ENCODE measurements at places on chromosomes 2 and 18. TPM values are rescaled to one million over a fixed set of nuclear protein-coding genes. Genes with fewer than 3 reads are reported as not detected.

SUPT7L gene
- 27.2 TPM for total RNA-seq

- no peaks in the 10 kb centered on the region for H3K36me3 ChIP-seq
- no peak overlapping the region for H3K4me3 ChIP-seq
- no peaks in the 10 kb centered on the region for H3K4me1 ChIP-seq
- peaks cover 63% of the 10 kb centered on the region for H3K27me3 ChIP-seq
- no peak for DNase-seq
Observed at GRCh38 chr18:10289251-10289650, 165.2 kb upstream of the APCDD1 start.

DNA sequence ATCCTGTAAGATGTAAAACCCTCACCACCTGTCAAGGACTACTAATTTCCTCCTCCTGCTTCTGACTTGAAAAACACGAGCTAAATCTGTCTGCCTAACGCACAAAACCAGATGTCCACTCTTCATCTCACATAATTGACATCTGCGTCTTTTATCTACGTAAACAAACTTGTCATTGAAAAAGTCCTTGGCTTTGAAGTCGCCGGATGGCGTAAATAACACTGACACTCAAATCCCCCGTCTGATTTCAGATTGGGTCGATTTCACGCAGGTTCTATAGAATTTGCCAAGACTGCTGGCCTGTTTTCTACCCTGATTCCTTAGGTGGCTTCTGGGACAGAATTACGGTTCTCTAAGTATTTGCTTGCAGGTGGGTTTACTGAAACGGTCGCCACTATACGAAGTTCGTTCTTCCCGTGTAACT is 539 bp upstream of the MOB4 start:
- H3K27me3 ChIP-seq: no peaks in the 10 kb centered on the region
- DNase-seq: no peak
- H3K27ac ChIP-seq: peak overlapping the region; percentile 48
- H3K4me3 ChIP-seq: peak overlapping the region; percentile 89
- peaks cover 17% of the 10 kb centered on the region for H3K4me1 ChIP-seq

PHOSPHO2 gene
- 5.9 TPM for total RNA-seq

RAB11FIP5 gene
- 36.9 TPM for total RNA-seq

- no peaks in the 10 kb centered on the region for H3K27me3 ChIP-seq
- peaks cover 3% of the 10 kb centered on the region for H3K4me1 ChIP-seq
- DNase-seq: no peak
- H3K36me3 ChIP-seq: no peaks in the 10 kb centered on the region
- no peak overlapping the region for H3K27ac ChIP-seq
Observed at GRCh38 chr2:65489269-65489668, 56.9 kb upstream of the SPRED2 start.

- H3K27me3 ChIP-seq: no peaks in the 10 kb centered on the region
- no peak overlapping the region for H3K27ac ChIP-seq
- no peaks in the 10 kb centered on the region for H3K4me1 ChIP-seq
Observed at GRCh38 chr18:47389210-47389609, 137.8 kb upstream of the SKOR2 start.

GRCh38 chr2:238240757-238241711 is 1.2 kb upstream of the HES6 start:
- no peaks in the 10 kb centered on the region for H3K27me3 ChIP-seq
- peak; percentile 70 for DNase-seq
- peak overlapping the region; percentile 47 for H3K4me3 ChIP-seq
- H3K4me1 ChIP-seq: peaks cover 4% of the 10 kb centered on the region
- no peak overlapping the region for H3K27ac ChIP-seq

DNA sequence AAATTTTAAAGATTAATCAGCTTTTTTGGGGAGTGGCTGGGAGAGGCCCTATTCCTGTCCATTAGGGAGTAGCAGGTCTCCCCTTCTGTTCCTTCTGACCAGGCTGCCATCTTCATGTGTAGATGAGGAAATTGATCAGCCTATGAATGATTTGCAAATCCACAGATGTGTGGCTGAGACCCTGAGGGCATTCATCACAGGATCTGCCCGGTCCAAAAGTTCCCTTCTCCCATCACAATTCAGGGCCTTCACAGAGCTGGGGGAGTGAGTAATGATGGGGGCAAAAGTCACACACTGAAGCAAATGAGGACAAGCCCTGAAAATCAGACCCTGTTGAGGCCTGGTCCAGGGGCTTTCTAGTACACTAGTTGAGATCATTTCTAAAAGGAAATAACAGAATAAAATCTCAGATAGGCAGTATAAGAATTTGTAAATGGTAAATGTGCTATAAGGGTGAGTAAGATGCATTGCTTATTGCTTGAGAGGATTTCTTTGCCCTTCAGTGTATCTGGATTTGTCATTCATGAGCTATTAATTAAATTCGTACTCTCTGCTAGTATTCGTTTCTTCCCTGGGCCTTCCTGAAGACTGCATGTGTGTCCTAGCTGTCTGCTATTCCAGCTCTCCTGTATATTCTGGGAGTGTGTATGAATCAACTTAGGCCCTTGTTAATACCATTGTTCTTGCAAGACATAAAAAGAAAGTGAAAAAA is 53.2 kb downstream of the SETBP1 start:
- H3K27ac ChIP-seq: peak overlapping the region; percentile 43
- no peaks in the 10 kb centered on the region for H3K36me3 ChIP-seq
- no peak overlapping the region for H3K4me3 ChIP-seq
- no peak for DNase-seq
- no peaks in the 10 kb centered on the region for H3K27me3 ChIP-seq

DNA sequence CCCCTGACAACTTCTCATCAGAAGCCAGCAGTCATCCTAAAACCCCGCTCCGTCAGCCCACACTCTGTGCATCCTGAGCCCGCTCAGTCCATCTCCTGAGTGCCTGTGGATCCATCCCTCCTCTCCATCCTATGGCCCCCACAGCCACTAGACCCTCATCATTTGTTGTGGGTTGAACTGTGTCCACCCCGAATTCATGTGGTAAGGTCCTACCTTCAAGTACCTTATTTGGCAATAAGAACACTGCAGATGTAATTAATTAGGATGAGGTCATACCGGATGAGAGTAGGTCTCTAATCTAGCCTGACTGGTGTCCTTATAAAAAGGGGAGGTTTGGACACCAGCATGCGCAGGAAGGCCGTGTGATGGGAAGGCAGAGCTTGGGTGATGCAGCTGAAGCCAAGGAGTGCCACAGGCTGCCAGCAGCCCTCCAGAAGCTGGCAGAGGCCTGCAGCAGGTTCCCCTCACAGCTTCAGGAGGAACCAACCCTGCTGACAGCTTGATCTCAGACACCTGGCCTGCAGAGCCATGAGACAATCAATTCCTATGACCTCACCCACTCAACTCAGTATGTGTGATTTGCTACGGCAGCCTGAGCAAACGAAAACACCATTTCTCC is 192.4 kb downstream of the ZBTB7C start:
- H3K4me1 ChIP-seq: peaks cover 4% of the 10 kb centered on the region
- no peak for DNase-seq
- no peaks in the 10 kb centered on the region for H3K36me3 ChIP-seq
- H3K27me3 ChIP-seq: no peaks in the 10 kb centered on the region

GRCh38 chr2:127562936-127563335 is 27.5 kb downstream of the MYO7B start:
- H3K4me3 ChIP-seq: no peak overlapping the region
- H3K27me3 ChIP-seq: no peaks in the 10 kb centered on the region
- no peak for DNase-seq
- H3K27ac ChIP-seq: no peak overlapping the region
- no peaks in the 10 kb centered on the region for H3K4me1 ChIP-seq

DNA sequence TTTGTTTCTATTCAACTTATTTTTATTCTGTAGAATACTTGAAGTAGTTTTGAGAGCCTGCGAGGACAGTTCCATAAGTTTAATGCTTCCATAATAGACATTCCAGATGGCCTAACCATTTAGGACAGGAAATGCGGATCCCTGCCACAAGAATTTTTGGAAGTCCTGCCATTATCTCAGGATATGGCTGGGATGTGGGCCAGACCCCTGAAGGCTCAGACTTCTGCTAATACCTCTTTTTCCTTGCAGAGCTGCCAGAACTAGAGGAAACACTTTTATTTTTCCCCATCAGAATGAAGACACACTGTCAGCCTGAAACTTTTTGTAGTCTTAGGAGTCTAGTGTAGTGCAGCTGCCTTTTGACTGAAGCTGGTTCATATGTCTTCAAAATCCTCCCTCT is 806.5 kb downstream of the TDRD15 start:
- H3K4me1 ChIP-seq: no peaks in the 10 kb centered on the region
- H3K27ac ChIP-seq: no peak overlapping the region
- H3K36me3 ChIP-seq: no peaks in the 10 kb centered on the region
- no peak overlapping the region for H3K4me3 ChIP-seq
- DNase-seq: no peak
- no peaks in the 10 kb centered on the region for H3K27me3 ChIP-seq

REEP1 gene
- 0.06 TPM for total RNA-seq

DNA sequence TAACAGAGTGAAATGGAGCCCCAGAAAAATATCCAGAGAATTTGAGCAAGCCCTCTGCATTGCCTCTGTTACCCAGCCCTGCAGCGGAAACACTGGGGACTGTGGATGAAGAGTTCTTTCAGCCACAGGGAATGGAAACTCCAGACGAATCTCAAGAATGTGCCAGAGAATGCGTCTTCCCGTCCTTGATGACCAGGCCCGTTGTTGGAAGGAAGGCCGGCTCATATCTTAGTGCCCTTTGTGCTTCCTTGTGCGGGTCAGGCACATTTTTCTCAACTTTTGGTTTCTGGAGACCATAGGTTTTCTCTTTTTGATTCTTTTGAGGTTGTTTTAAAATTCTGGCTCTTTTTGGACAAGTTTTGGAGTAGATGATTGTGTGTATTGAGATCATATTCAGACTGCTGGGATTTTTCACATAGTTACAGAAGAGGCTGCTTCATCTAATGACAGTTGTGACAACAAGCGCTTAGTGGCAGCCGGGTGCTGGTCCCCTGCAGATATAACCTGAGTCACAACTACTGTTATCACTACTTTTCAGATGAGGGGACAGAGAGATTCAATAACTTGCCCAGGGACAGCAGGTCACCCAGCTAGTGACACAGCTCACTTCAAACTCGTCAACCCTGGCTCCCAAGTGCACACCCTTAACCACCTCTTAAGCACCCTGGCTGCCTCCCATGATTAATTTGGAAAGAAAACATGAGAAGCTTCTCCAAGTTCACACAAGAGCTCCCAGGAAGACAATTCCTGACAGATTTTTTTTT is 15.7 kb downstream of the MAL start:
- H3K27me3 ChIP-seq: no peaks in the 10 kb centered on the region
- peaks cover 24% of the 10 kb centered on the region for H3K4me1 ChIP-seq
- no peaks in the 10 kb centered on the region for H3K36me3 ChIP-seq
- DNase-seq: no peak

DNA sequence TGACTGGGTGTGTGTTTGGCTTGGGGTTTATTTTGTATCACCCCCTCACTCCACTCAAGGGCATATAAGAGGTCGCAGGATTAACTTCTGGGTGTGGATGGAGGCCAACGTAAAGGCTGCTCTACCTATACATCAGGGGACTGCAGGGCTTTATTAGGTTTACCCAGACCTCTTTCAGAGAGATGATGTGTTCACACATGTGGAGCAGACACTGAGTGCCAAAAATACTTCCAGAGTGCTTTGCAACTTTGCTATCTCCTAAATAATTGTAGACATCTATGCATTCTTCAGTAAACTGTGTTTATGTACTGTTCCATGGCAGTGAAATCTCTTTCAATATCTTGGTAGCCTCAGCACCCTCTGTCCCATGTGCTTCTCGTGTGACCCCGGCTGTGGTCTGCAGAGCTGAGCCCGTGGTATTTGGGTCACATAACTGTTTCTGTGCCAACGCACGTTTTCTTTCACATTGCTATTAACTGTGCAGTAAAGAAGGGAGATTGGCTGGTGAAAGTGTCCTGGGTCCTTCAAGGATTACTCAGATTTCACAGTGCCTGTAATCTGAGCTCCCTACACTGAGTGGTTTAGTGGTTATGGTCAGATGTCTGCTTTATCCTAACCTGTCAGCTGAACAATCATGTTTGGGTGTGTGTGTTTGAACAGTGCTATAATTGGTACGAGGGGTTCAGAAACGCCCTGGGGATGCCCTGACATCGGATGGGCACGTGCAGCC is 208.1 kb downstream of the VAPA start:
- no peaks in the 10 kb centered on the region for H3K36me3 ChIP-seq
- DNase-seq: peak; percentile 66
- no peak overlapping the region for H3K4me3 ChIP-seq
- H3K27ac ChIP-seq: peak overlapping the region; percentile 28

DYNAP gene
- total RNA-seq: not detected

DNA sequence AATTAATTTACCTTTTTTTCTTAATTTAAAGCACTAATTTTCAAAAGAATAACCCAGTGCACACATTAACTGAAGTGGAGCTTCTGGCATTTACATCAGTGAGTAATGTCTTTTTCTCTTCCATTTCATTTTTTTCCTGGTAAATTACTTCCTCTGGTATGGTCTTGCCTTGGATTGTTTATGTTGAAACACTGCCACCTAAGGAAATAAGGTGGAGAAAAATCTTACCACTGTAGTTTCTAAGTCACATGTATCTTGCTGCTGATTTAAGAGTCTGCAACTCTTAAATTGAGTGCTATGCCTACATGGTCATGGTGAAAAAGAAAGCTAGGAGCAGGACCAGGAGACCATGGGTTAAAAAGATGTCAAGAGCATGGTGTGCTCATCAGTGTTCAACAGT is 51.0 kb downstream of the TTC27 start:
- no peaks in the 10 kb centered on the region for H3K4me1 ChIP-seq
- no peak overlapping the region for H3K4me3 ChIP-seq
- peaks cover 7% of the 10 kb centered on the region for H3K36me3 ChIP-seq

DNA sequence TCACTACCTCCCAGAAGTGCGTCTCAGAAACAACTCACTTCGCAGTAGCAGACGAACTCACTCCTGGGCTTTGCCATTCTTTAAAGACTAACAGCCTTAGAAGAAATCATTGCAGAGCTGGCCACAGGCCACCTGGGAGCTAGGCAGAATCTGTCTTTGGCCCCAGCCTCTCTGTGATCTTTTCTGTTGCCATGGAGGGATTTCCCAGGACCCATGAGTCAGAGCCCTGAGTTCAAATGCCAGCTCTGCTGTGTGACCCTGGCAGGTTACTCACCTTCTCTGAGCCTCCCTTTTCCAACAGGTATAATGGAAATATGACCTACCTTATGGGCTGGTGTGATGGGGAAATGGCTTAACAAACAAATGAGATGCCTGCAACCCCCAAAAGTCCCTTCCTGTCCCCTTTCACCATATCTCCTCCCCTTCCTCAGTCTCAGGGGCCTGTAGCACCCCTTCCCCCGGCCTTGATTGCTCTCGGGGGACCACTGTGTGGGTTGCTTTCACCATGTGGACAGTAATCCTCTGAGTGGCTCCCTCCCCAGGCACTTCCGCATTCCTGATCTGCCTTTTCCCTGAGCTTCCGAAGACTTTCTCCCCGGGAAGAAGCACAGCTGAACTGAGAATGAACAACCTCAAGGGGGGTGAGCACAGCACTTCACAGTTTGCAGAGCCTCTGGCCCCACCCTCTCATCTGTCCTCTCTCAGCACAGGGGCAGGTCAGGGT is 34.0 kb upstream of the SLC66A3 start:
- H3K27me3 ChIP-seq: no peaks in the 10 kb centered on the region
- H3K4me3 ChIP-seq: no peak overlapping the region
- no peak overlapping the region for H3K27ac ChIP-seq
- peaks cover 4% of the 10 kb centered on the region for H3K4me1 ChIP-seq

KCNIP3 gene
- total RNA-seq: 19.1 TPM

TSPYL6 gene
- total RNA-seq: not detected

PTPN18 gene
- 33.5 TPM for total RNA-seq

ACTR1B gene
- total RNA-seq: 31.1 TPM

GRCh38 chr2:179686718-179687342 is 174.6 kb downstream of the ZNF385B start:
- no peak overlapping the region for H3K4me3 ChIP-seq
- no peaks in the 10 kb centered on the region for H3K36me3 ChIP-seq
- peak; percentile 53 for DNase-seq
- no peak overlapping the region for H3K27ac ChIP-seq
- H3K27me3 ChIP-seq: no peaks in the 10 kb centered on the region

Data from PC-3 (cell line).